ENCODE measurements at places on chromosomes 5 and 9.
A peak's percentile ranks its signal among the peaks of the same experiment; 100 is the strongest.

GRCh38 chr5:54230936-54231685 is 79.3 kb downstream of the ARL15 start:
- peak; percentile 26 for DNase-seq

DNA sequence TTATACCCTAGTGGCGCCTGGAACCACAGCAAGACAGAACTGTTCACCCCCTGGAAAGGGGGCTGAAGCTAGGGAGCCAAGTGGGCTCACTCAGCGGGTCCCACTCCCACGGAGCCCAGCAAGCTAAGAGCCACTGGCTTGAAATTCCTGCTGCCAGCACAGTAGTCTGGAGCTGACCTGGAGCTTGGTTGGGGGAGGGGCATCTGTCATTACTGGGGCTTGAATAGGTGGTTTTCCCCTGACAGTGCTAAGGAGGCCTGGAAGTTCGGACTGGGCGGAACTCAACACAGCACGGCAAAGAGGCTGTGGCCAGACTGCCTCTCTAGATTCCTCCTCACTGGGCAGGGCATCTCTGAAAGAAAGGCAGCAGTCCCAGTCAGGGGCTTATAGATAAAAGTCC is 19.5 kb downstream of the BTNL3 start:
- no peak for DNase-seq

DNA sequence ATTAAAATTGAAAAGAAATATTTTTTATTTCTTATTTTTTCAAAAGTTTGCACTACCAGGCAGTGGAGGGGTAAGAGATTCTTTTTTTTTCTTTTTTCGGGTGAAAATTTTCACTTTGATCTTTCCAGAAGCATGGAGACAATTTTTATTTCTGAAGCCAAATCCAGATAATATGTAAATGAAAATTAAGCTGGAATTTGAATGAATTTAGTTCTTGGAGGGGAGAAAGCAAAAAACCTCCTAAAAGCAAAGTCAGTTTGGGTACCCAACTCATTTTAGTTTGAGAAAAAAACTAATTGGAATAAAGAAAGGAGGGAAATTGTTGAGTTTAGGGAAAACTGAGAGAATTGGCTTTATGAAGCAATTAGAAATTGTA is 872 bp downstream of the ZNF618 start:
- no peak for DNase-seq

- DNase-seq, result no peak
Measured at GRCh38 chr9:68860419-68860818, 153.5 kb downstream of the PRKACG start.

GRCh38 chr5:133203317-133204305 is 151.8 kb downstream of the HSPA4 start:
- DNase-seq, result no peak

DNA sequence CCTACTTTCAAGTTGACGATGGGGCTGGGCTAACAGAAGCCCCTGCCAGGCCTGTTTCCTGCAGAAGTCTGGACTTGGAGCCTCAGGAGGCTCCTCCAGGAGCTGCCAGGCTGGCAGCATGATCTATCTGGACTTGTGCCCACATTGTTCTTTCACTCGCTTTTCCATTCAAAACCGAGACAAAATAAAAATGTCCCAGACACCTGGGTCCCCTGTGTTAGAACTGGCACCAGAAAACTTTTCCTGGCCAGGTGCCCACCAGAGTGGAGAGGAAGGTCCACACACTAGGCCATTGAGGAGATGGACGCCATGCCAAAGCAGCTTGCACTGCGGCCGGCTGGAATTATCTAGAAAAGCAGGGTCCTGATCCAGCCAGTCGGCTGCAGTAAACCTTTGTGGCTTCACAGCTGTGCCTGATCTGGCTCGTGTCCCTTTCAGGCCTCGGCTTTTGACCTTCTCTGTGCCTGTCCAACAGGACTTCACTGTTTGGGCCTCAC is 78.2 kb downstream of the GCNT1 start:
- no peak for DNase-seq

GRCh38 chr5:168822248-168822744 is 243.1 kb upstream of the PANK3 start:
- DNase-seq, result no peak

GRCh38 chr9:138033950-138034349 is 156.4 kb downstream of the CACNA1B start:
- no peak for DNase-seq

- no peak for DNase-seq
Measured at GRCh38 chr5:126998895-126999570, 31.3 kb downstream of the MARCHF3 start.

- no peak for DNase-seq
Measured at GRCh38 chr5:344668-345067, 23.2 kb downstream of the AHRR start.

DNA sequence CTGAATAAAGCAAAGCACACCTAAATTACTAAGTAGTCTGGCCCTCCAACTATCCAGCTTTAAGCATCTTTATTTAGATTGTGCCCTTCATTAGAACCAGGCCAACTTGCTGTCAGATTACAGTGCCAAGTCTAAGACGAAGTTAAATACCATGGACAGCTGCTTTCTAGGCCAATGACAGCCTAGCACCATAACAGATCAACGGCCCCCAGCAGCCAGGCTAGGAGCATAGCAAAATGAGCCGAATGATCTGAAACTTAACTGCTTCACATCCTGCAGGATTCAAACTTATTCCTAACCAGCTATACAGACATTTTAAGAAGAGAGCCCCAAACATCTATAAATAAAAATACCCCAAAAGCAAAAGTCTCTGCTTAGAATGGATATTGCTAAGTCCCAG is 6.8 kb downstream of the SLC24A2 start:
- DNase-seq, result no peak

- DNase-seq, result peak; percentile 49
Measured at GRCh38 chr9:73133921-73134407, 17.7 kb upstream of the ANXA1 start.

DNA sequence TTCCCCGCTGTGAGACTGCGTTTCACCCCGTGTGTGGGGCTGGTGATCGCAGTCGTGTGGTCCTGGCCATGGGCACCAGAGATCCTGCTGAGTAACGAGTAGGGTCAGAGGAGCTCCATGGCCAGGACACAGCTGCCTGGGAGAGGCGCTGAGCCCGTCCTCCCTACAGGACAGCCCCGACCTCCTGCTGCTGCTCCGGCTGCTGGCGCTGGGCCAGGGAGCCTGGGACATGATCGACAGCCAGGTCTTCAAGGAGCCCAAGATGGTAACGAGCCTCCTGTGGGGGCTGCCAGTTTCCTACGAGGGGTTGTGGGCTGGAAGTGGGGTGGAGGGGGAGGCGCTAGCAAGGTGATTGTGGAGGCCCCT is 11.0 kb downstream of the NELFB start:
- DNase-seq, result no peak

- DNase-seq, result no peak
Measured at GRCh38 chr5:135163391-135163790, 129.4 kb upstream of the PITX1 start.

- DNase-seq, result no peak
Measured at GRCh38 chr5:27705661-27706060, 667.3 kb upstream of the CDH9 start.

DNA sequence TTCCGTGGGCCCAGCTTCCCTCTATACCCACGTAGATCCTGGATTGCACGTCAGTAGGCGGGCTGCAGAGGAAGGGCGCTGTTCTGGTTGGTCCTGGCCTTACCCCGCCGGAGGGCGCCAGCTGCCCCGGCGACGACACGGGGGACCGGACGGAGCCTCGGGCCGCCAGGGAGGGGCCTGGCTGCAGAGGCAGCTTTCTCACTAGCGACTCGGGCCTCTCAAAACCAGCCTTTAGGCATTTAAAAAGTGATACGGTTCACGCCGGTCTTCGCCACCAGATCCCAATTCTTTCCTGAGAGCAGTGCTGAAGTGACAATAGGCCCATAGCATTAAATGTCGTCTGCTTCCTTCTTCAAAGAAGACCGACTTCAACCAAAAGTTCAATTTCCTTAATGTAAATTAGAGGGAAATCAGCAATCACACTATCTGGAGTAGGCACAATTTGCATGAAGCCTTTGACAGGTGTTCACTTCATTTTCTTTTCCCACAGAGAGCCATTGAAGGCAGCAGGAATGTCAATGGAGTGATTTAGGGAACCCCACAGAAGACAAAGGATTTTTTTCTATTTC is 17.6 kb upstream of the UBE2D2 start:
- no peak for DNase-seq

DNA sequence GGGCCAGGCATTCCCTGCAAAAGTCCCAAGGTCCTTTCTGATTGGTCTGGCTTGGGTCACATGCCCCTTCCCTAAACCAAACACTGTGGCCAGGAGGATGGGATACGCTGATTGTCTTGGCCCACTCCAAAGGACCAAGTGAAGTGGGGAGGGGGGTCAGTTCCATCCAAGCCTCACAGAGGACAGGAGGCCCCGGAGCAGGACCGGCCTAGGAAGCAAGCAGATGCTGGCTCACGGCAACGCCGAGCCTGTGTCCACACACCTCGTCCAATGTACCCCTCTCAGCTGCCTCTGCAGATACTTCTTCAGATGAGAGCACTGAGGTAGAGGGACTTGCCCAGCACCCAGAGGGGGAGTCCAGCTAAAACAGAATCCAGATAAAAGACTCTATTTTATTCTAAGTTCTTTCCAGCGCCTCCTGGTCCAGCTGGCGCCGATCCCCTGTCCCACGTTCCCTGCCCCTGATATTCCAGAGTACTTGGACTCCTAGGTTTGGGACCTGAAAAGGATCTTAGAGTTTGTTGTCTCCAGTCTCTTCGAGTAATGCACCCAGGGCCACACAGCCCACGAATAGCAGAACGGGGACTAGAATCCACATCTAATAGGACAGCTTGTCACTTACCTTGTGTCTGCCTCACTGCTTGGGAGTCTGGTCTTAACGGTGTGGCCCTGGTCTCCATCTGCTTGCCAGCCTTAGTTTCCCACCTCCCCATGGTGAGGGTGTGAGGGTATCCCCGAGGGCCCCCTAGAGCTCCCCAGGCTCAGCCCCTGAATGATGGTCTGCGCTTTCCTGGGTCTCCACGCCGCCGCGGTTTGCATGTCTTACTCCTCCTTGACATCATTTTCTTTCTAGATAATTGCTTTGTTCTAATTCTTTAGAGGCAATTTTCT is 72.4 kb upstream of the UNC5A start:
- no peak for DNase-seq

- no peak for DNase-seq
Measured at GRCh38 chr5:98458726-98459125, 314.7 kb upstream of the RGMB start.

GRCh38 chr5:115050866-115051265 is 118.8 kb downstream of the TRIM36 start:
- DNase-seq, result no peak

- no peak for DNase-seq
Measured at GRCh38 chr5:40601198-40601868, 78.4 kb upstream of the PTGER4 start.

GRCh38 chr9:89564346-89564878 is 40.4 kb upstream of the GADD45G start:
- DNase-seq, result no peak

DNA sequence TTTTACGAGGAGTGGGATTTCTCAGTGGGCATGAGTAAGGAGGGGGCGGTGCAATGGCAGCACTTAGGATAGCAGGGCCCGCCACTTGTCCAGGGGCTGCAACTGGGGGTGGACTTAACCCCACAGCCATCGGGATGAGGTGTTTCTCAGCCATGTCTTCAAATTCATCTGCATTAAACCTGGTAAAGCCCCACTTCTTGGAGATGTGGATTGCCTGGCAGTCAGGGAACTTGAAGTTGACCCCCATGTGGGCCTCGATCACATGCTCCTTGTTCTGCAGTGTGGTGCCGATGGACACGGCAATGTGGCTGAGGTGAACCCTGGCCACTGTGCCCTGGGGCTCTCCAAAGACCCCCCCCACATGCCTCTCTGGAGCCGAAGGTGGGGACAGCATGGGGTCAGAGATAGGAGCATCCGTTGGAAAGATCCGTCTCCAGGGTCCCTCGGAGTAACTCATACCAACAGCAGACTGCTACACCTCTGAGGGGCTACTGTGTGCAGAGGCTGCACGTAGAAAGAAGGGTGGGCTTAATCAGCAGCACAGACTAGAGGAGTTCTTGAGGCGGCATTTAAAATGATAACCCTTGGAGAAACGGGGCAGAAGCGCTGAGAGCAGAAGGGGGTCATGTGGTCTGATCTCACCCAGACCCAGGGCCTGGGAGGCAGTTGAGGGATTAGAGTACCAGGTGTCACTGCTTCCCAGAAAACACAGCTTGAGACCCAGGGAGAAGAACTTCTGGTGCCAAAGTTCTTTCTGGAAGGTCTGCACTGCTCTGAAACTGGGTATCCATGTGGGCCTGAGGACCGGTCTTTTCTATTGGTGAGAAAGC is 141.4 kb downstream of the MTX3 start:
- DNase-seq, result no peak

Data from skin of body (tissue), 3 donors.